ENCODE measurements at places on chromosomes 12 and 14. TPM values are rescaled to one million over a fixed set of nuclear protein-coding genes. Genes with fewer than 3 reads are reported as not detected.

DNA sequence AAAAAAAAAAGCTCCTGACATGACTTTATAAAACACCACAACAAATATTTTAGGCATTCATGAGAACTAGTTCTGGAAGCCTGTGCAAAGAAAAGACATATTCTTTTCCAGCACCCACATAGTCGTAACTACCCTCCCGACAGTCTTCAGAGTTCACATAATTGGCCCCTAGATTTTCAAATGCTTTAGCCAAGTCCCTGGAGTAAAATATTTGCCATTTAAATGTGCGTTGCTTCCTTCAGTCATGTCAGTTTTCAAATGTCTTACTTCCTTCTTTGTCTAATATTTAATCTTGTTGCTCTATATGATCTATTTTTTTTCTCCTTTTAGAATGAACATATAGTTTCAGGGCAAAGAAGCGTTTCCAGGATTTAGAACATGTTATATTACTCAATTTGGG is 66.8 kb upstream of the KRAS start:
- no peaks in the 10 kb centered on the region for H3K27me3 ChIP-seq

GRCh38 chr14:67541448-67542387 is 8.6 kb downstream of the PLEKHH1 start:
- no peaks in the 10 kb centered on the region for H3K27me3 ChIP-seq
- peaks cover 9% of the 10 kb centered on the region for H3K36me3 ChIP-seq
- no peak overlapping the region for H3K4me3 ChIP-seq
- no peak for DNase-seq

DNA sequence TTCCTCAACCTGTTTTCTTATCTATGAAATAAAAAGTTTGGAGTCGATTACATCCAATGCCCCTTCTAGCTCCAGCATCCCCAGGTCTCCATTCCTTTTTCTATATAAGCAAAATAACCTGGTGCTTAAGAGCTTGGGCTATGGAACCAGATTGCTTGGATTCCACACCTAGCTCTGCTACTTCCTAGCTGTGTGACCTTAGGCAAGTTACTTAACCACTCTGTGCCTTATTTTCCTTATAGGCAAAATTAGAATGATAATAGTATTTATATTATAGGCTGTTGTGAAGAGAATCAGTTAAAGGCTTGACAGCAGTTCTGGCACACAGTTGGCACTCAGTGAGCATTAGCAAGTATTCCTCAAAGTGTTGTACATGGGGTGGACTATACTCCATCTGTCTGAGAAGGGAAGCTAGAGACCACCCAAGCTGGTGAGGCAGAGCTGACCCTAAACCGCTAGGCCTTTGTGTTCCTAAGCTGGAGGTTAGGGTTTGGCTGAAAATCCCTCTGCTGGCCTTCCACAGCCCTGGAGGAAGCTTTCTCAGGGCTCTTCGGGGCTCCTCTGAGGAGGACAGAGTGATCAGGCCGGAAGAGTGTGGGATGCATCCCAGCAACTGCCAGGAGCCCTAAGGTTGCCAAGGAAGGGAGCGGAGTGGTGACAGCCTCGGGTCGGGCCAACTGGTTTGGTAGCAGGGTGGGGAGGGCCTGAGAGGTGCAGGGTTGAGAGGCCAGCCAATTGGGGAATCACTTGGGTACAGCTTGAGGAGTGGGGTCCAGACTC is 6.0 kb upstream of the KRT4 start:
- no peaks in the 10 kb centered on the region for H3K36me3 ChIP-seq
- no peak for DNase-seq
- peaks cover 3% of the 10 kb centered on the region for H3K4me1 ChIP-seq
- no peaks in the 10 kb centered on the region for H3K27me3 ChIP-seq
- no peak overlapping the region for H3K4me3 ChIP-seq

DNA sequence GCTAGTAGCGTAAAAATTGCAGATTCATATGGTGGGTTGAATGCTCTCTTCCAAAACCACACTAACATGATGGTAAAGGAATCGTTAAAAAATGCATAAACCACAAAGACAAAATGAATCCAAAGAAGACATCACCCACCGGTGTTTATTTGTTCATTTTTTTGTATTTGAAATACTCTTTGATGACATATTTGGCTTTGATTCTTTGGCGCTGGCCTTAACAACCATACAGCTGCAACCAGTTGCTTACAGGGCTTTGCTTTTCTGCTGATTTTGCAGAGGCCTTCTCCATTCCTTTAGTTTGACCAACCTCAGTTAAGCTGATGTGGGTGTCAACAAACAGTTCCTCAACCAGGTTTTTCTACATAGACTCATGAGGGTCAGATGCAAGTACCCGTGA is 103.5 kb downstream of the CACNA1C start:
- no peak overlapping the region for H3K4me3 ChIP-seq
- peak overlapping the region; percentile 7 for H3K27ac ChIP-seq
- no peaks in the 10 kb centered on the region for H3K36me3 ChIP-seq
- no peak for DNase-seq

- DNase-seq: no peak
- peaks cover 75% of the 10 kb centered on the region for H3K4me1 ChIP-seq
- H3K27me3 ChIP-seq: no peaks in the 10 kb centered on the region
- H3K4me3 ChIP-seq: no peak overlapping the region
Observed at GRCh38 chr12:57817261-57817989, 1.1 kb downstream of the AVIL start.

GRCh38 chr12:20140751-20141150 is 227.6 kb upstream of the PDE3A start:
- no peaks in the 10 kb centered on the region for H3K36me3 ChIP-seq
- DNase-seq: no peak
- no peak overlapping the region for H3K4me3 ChIP-seq
- H3K27me3 ChIP-seq: no peaks in the 10 kb centered on the region

DNA sequence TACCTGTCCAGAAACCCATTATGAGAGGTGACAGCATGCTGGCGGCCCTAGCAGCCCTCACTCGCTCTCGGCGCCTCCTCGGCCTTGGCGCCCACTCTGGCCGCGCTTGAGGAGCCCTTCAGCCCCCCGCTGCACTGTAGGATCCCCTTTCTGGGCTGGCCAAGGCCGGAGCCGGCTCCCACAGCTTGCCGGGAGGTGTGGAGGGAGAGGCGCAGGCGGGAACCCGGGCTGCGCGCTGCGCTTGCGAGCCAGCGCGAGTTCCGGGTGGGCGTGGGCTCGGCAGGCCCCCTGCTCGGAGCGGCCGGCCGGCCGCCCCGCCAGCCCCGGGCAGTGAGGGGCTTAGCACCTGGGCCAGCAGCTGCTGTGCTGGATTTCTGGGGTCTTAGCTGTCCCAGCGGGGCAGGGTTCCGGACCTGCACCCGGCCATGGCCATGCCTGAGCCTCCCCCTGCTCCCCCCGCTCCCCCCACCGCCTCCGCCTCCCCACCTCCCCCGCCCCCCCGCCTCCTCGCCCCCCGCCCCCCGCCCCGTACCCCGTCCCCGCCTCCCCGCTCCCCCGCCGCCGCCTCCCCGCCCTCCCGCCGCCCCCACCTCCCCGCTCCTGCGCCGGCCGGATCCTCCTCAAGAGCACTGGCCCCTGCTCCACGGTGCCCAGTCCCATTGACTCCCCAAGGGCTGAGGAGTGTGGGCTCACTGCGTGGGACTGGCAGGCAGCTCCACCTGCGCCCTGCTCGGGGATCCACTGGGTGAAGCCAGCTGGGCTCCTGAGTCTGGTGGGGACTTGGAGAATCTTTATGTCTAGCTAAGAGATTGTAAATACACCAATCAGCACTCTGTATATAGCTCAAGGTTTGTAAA is 163.1 kb downstream of the KLHL28 start:
- H3K4me1 ChIP-seq: no peaks in the 10 kb centered on the region
- H3K36me3 ChIP-seq: no peaks in the 10 kb centered on the region
- H3K27ac ChIP-seq: no peak overlapping the region
- DNase-seq: no peak
- peak overlapping the region; percentile 14 for H3K4me3 ChIP-seq

GRCh38 chr14:43535231-43535838 is 971.7 kb downstream of the FSCB start:
- no peaks in the 10 kb centered on the region for H3K4me1 ChIP-seq
- H3K4me3 ChIP-seq: no peak overlapping the region
- no peaks in the 10 kb centered on the region for H3K27me3 ChIP-seq
- DNase-seq: no peak
- H3K36me3 ChIP-seq: no peaks in the 10 kb centered on the region
- H3K27ac ChIP-seq: no peak overlapping the region

GRCh38 chr14:29853272-29853671 is 74.4 kb downstream of the PRKD1 start:
- no peak overlapping the region for H3K4me3 ChIP-seq
- no peaks in the 10 kb centered on the region for H3K36me3 ChIP-seq
- DNase-seq: no peak
- no peak overlapping the region for H3K27ac ChIP-seq
- H3K4me1 ChIP-seq: peaks cover under 1% of the 10 kb centered on the region

DNA sequence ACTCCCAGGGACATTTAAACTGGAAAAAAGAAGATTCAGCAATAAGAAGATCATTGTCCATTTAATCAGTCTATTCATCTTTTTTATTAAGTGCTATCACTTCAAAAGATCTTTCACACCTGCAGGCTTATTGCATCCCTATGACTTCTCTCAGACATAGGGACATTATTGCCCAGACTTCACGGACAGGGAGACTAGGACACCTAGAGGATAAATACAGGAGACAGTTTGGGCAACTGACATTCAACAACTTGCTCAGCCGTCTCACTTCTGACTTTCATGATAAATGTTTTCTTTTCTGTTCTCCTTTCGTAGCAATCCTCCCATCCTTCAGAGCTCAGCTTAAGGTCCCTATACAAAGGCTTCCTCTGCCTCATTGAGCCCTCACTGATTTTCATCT is 84.3 kb downstream of the TMEM30B start:
- DNase-seq: no peak
- no peak overlapping the region for H3K4me3 ChIP-seq
- H3K4me1 ChIP-seq: no peaks in the 10 kb centered on the region
- H3K36me3 ChIP-seq: no peaks in the 10 kb centered on the region
- H3K27me3 ChIP-seq: no peaks in the 10 kb centered on the region

GRCh38 chr14:50834802-50835276 is 3.9 kb upstream of the NIN start:
- H3K36me3 ChIP-seq: no peaks in the 10 kb centered on the region
- no peaks in the 10 kb centered on the region for H3K27me3 ChIP-seq
- H3K4me3 ChIP-seq: no peak overlapping the region
- peaks cover 8% of the 10 kb centered on the region for H3K4me1 ChIP-seq
- no peak overlapping the region for H3K27ac ChIP-seq

DNA sequence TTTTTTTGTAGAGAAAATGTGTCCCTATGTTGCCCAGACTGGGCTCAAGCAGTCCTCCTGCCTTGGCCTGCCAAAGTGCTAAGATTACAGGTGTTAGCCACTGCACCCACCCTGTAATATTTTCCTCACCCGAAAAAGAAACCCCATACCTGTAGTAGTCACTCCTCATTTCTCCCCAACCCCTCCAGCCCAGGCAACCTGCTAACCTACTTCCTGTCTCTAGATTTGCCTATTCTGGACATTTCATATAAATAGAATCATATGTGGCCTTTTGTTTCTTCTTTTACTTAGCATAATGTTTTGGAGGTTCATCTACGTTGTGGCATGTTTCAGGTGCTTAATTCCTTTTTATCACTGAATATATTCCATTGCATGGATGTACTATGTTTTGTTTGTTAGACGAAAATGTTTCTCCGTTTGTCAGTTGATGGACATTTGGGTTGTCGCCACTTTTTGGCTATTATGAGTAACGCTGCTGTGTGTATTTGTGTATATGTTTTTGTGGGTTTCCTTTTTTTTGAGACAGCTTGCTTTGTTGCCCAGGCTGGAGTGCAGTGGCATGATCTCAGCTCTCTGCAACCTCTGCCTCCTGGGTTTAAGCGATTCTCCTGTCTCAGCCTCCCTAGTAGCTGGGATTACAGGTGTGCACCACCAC is 6.2 kb downstream of the ANKRD13A start:
- H3K27me3 ChIP-seq: no peaks in the 10 kb centered on the region
- H3K4me3 ChIP-seq: no peak overlapping the region
- no peaks in the 10 kb centered on the region for H3K36me3 ChIP-seq
- H3K4me1 ChIP-seq: peaks cover 31% of the 10 kb centered on the region

DNA sequence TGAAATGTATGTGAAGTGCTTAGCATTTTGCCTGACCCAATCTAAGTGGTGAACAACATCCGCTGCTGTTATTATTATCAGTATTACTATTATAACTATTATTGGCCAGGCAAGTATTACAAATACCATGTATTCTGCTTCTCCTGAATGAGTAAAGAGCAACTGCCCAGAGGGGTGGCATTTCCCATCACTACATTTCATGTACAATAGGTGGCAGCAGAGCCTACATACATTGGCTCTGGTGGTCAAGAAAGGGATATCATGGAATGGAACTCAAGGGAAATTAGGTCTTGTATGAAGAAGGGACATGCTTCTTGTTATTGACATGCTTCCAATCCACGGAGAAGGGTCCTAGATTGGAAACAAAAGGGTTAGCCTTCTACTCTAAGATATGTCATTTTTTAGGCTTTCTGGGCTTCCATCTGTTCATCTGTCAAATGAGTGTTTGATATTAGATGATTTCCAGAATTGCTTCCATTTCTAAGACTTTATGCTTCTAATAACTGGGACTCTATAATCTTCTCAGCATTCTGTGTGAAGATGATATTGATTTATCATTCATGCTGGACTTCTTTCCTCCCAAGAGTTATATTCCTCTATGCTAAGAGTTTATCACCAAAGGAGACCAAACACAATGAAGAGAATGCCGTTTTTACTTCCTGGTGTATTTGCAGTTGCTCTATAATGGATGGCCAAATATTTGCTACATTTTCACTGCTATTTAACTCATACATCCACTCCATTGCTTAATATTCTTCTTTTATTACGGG is 239.1 kb downstream of the SSPN start:
- H3K4me1 ChIP-seq: peaks cover 4% of the 10 kb centered on the region

GRCh38 chr14:85572845-85573244 is 42.9 kb downstream of the FLRT2 start:
- H3K4me1 ChIP-seq: no peaks in the 10 kb centered on the region
- no peak overlapping the region for H3K27ac ChIP-seq
- no peak overlapping the region for H3K4me3 ChIP-seq
- H3K36me3 ChIP-seq: no peaks in the 10 kb centered on the region
- no peak for DNase-seq

DNA sequence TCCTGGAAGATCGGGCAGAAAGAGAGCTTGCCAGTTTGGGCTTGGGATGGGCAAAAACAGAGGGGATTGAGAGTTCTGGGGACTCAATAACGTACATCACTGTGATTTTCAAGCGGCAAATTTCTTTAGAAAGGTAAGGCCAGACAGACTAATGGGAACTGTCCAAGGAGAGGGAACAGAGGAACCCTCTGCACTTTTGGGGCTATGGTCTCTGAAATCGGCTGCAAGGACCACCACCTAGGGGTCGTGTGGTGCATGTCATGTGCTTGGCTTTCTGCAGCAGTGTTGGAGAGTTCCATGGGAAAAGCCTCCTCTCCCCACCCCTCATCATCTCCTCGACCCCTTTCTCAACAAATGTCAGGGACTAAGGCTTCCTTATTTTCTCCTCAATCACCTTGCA is 79.6 kb downstream of the PPM1A start:
- no peak overlapping the region for H3K4me3 ChIP-seq
- peaks cover 26% of the 10 kb centered on the region for H3K27me3 ChIP-seq
- H3K36me3 ChIP-seq: no peaks in the 10 kb centered on the region
- H3K27ac ChIP-seq: no peak overlapping the region
- DNase-seq: no peak

- H3K27me3 ChIP-seq: no peaks in the 10 kb centered on the region
- H3K4me1 ChIP-seq: no peaks in the 10 kb centered on the region
- no peak for DNase-seq
- no peak overlapping the region for H3K4me3 ChIP-seq
- no peaks in the 10 kb centered on the region for H3K36me3 ChIP-seq
- no peak overlapping the region for H3K27ac ChIP-seq
Observed at GRCh38 chr12:127496255-127496654, 770.7 kb upstream of the TMEM132C start.

The RND1 gene
- 0.29 TPM for total RNA-seq

The JAG2 gene
- total RNA-seq: 16.6 TPM

The ADCY4 gene
- 22.8 TPM for total RNA-seq

The TNS2 gene
- total RNA-seq: 173 TPM

The MANSC4 gene
- not detected for total RNA-seq

Measured in esophagus muscularis mucosa (tissue), 4 donors.